ENCODE measurements at places on chromosomes 12 and 14.

- DNase-seq, result no peak
These were observed 19.4 kb downstream of the KTN1 start for GRCh38 chr14:55599250-55599879.

- no peak for DNase-seq
These were observed 41.4 kb downstream of the KTN1 start for GRCh38 chr14:55621391-55621790.

DNA sequence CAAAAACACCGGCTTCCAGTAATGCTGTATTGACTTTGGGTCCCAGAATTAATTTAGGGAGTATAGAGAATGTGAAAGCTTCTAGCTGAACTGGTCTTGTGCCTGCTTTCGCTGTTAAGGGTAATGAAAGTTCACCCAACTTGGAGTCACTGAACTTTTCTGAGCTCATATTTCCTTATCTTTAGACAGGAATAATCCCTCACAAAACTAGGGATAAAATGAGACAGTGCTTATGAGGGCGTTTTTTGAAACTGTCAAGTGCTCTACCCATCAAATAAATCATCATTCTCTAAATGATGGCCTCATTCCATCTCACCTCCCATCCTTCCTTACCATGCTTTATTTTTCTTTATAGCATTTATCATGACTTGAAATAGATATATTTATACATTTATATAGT is 74.7 kb downstream of the RFX4 start:
- no peak for DNase-seq

DNA sequence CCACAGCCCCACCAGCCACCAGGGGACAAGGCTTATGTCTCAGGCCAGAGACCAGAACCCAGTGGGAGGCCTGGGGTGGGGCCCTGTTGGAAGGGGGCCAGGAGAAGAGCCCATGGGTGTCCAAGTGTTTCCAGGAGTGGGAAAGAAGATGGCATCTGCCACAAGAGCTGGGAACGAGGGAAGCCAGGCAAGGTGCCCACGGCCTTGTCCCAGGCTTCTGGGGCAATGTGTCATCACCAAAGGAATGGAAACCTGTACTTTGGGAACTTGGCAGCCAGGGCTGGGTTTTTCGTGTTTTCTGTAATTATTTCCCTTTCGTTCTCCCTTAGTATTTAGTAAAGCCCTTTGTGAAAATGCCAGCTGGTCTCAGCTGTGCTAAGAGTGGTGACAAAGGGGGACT is 5.3 kb upstream of the PGF start:
- DNase-seq, result no peak

- DNase-seq, result no peak
These were observed 112.5 kb downstream of the RIN3 start for GRCh38 chr14:92626041-92626440.

DNA sequence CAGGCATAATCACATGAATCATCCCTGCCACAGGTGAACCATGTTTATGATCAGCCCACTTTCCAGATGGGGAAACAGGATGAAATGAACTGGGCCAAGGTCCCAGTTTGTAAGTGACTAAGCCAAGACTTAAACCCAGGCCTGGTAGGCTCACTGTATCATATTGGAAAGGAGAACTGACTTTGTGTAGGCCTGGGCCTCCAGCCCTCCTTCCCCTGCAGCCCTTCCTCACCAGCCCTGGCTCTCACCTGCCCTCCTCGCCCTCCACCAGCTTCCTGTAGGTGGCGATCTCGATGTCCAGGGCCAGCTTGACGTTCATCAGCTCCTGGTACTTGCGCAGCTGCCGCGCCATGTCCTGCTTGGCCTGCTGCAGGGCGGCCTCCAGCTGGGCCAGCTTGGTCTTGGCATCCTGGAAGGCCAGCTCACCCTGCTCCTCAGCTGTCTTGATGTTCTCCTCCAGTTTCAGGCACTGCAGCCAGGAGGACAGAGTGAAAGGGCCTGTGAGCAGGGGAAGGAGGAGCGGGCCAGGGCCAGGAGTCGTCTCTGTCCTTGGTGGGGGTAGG is 19.8 kb downstream of the KRT80 start:
- DNase-seq, result no peak

DNA sequence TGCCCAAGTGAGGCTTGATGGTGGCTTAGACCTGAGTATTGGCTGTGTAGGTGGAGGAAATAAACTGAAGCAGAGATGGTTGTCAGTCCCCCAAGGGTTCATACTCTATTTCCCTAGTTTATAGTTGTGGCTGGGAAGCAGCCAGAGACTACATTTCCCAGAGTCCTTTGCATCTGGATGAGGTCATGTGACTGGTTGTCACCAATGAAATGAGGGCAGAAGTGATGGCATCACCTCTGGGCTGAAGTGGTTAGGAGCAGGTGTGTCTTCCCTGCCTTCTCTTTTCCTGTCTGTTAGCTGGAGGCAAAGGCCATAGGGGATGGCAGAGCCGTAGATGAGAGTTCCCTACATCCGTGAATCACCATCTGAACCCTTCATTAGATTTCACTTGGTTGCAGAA is 16.3 kb upstream of the NOS1 start:
- DNase-seq, result no peak

- DNase-seq, result no peak
These were observed 4.1 kb downstream of the RPS6KA5 start for GRCh38 chr14:91056361-91056760.

- no peak for DNase-seq
These were observed 2.1 kb downstream of the CFAP73 start for GRCh38 chr12:113151655-113152054.

DNA sequence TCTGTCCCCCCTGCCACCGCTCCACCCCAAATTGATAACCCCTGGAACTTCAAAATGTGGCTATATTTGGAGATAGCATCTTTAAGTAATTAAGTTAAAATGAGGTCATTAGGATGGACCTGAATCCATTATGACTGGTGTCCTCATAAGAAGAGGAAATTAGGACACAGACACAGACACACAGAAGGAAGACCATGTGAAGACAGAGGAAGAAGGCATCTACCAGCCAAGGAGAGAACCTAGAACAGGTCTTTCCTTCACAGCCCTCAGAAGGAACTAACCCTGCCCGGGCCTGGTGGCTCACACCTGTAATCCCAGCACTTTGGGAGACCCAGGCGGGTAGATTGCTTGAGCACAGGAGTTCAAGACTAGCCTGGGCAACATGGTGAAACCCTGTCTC is 3.6 kb upstream of the HRK start:
- DNase-seq, result no peak

DNA sequence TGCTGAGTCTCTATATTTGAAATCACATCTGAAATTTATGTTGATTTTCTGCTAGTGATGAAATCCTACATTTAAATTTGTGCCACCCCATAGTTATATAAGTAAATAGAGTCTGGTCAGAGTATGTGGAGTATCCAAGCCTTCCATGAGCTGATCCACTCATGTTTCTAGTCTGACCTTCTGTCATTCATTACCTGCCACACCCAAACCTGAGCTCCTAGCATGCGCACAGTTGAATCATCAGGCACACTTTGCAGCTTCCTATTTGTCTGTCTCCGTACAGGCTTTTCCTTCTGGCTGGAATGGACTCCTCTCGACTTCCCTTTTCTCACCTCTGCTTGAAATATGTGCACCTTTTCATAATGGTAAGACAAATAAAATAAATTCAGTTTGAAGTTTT is 45.3 kb upstream of the LRIG3 start:
- DNase-seq, result no peak

DNA sequence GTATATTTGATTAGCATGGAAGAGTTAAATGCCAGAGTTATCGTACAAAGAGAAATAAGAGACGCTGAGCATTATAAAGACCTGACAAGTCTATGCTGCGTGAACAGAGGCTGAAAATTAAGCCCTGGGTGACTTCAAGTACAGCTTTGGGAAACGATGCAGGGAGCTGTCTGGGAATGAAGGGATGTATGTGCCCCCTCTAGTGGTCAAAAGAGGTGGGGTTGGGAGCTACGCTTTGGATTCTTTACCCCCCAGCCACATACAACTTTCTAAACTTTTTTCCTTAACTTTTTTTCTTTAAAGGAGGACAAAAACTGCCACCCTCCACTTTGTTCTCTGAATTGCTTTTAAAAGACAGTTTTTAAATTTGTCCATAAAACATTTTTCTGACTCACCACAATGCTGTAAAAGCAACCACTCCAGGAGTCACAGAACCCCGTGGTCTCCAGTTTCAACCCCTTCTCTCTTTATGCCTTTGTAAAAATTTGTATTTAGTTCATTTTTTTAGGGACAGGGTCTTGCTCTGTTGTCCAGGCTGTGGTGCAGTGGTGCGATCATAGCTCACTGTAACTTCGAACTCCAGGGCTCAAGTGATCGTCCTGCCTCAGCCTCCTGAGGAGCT is 59.4 kb downstream of the ZNF664 start:
- no peak for DNase-seq

- no peak for DNase-seq
These were observed 1.7 kb downstream of the ATF7IP start for GRCh38 chr12:14367040-14367661.

- no peak for DNase-seq
These were observed 95.0 kb downstream of the INSM2 start for GRCh38 chr14:35628989-35629388.

DNA sequence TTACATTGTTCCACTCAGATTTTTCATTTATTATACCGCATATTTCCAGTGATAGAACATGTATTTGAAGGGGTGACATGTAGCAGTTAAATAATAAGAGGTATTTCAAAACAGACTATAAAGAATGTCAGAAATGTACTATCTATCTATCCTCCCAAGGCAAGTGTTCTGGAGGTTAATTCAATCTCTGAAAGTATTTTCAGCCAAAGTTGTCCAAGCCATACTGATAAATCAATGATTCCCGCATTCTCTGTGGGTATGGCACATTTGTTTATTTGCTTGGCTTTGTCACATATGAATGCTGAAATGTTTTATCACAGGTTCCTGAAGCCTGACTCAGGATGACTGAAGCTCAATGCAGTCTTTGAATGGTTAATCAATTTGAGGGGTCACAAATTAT is 35.8 kb downstream of the KCNH5 start:
- DNase-seq, result no peak
